ENCODE measurements at places on chromosomes 1 and 21.

GRCh38 chr1:109412551-109412950 is 13.7 kb downstream of the PSMA5 start:
- DNase-seq = no peak

DNA sequence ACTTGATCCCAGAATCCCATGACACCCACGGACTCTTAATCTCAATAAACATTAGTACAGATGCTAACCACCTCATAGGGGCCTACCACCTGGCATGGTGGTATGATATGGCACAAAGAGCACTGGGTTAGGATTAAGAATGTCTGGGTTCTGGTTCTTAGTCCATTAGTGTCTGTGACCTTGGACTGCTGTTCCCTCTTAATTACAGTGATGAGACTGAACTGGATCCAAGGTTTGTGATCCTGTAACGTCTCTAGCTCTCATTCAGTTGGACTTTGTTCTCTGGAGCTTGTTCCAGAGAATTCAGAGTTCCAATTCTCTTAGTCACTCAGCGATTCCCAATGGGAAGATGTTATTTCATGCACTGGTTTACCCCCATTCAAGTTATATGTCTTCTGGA is 23.6 kb upstream of the PIGC start:
- no peak for DNase-seq

GRCh38 chr1:154726443-154726842 is 118.5 kb upstream of the ADAR start:
- DNase-seq = no peak

GRCh38 chr1:35883635-35884101 is 659 bp downstream of the AGO1 start:
- DNase-seq = peak; percentile 37

DNA sequence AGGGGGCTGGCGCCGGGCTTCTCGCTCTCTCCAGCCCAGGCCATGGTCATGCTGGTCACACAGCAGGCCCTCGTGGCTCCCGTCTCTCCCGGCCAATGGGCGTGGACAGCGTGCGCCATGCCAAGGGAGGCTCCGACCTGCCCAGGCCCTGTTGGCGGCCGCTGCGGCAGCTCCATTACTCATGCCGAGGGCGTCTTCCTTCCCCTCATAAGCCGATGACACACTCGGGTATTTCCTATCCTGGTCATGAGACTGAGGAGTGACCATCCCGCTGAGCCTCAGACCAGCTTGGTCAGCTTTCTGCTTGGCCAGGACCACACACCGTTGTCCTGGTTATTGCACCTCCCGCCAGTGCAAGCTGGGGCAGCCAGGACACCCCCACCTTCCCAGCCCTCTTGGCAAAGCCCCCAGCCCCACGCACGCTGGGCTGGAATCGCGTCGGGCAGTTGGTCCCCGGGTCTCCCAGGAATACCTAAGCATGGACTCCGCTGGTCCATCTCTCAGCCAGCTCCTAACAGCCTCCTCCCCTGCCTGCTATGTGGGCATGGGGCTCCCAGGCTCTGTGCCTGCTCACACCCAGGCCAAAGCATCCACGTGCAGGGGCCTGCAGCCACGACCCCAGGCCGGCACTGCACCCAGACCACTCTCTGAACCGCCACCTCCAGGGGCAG is 49.8 kb downstream of the ARHGEF16 start:
- no peak for DNase-seq

DNA sequence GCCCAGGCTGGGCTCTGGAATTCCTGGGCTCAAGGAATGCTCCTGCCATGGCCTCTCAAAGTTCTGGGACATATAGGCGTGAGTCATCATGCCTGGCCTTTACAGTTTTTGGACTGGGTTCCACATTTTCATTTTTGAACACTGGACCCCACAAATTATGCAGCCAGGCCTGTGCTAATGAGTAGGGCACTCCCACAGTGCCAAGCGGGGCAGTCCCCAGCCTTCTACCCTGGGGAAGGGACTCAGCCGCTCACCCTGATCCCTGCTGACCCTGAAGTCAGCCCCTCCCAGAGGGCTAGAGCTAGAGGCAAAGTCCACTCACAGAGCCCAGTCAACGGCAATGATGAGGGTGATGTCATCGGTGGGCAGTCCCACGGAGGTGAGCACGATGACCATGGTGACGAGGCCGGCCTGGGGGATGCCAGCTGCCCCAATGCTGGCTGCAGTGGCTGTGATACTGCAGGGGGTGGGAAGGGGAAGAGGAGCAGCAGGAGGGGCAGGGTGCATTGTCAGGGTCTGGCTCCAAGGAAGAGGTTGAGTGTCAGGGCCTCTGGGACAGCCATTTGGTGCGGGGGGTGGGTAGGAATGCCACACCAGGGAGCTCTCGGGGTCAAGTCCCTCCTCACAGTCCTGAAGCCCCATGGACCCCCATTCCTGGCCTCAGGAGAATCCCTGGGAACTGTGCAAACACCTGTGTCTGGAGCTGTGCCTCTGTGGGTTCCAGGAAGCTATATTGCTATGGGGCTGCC is 27.6 kb downstream of the PODN start:
- no peak for DNase-seq

DNA sequence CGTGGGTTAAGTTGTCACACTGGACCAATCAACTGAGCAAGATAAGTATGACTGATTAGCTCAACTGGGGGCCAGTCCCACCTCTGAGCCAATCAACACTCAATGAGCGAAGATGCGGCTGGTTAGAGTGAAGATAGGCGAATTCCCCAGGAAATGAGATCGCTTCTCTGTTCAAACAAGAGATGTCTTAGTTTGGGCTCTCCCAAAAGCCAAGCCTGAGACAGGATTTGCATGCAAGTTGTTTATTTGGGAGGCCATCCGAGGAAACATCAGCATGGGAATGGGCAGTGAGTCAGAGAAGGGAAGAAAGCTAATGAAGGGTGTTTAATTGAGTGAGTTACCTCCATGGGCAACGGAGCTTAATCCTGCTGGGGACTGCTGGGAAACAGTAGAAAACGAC is 4.9 kb upstream of the GJB5 start:
- no peak for DNase-seq

GRCh38 chr1:209171151-209171550 is 412.4 kb upstream of the CAMK1G start:
- DNase-seq = no peak

GRCh38 chr1:57492586-57493226 is 68.8 kb upstream of the DAB1 start:
- DNase-seq = no peak

DNA sequence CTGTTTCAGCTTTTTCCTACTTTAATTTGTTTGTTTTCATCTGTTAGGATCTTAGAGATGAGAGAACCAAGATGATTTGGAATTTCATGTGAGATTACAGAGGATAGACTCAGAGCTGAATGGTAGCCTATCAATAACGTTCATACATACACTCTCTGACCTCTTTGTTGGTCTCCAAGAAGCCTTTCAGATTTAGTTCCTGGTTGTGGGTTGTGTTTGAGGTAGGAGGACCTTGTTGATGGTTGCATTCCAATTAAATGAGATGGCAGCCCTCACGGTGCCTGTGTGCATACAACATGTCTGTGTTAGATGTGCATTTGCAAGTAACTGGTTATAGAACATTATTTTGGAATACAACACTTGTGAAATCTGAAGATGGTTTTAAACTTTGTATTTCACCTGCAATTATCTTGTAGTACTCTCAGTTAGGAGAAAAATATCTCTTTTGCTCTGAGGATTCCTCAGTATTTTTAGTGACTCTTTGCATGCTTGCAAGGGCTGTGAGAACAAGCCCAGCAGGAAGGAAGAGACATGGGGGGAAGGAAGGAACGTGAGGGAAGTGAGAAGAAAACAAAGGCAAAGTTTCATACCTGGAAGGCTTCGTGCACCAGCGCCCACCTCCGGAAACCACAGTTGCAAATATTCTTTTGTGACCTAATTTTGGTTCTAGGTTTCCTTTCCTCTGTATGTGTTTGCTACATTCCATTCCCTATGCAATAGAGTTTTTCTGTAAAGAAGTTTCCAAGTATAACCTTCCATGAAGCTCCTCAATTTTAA is 291.8 kb downstream of the DISC1 start:
- DNase-seq = no peak

DNA sequence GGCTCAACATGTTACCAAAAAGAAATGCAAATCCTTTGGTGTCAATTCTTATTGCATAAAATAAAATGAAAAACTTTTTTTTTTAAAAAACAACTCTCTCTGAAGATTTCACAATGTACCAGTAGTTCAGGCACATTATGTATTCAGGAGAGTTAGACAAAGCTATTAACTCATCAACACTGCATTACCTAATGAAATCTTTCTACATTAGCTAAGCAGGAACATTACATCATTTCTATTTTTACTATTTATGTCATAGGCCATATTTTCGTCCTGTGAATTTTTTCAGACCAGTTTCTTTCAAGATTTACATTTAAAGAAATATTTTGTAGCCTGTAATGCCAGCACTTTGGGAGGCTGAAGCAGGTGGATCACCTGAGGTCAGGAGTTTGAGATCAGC is 366.2 kb downstream of the USH2A start:
- DNase-seq = no peak

DNA sequence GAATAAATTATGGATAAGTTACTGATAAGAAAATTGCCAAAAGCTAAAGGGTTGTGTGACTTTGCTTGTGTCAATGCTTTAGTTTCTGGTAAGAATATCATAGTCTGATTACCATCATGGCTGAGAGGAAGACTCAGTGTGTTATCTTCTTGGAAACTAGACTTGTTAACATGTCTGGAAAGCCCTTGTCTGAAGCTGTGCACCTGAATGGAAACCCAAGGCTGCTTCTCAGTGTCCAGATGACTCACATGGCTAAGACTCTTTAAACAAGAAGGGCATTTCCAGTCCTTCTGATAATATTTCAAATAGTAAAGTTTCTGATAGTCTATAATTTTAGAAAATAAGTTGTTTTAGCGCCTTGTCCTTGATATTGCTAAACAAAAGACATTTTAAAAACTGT is 1092.7 kb downstream of the PLA2G4A start:
- no peak for DNase-seq

DNA sequence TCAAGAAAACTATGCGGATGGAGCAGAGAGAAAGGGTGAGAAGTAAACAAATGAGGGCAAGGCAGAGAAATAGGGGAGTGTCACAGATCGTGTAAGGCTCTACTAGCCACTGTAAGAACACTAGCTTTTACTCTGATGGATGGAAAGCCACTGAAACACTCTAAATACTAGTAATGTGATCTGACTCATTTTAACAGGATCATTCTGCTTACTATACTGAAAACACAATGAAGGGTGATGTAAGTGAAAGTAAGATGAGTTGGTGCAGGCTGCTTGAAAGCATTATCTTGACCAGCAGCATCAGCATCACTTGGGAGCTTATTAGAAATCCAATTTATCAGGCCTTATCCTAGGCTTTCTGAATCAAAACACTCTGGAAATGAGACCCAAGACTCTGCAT is 32.7 kb downstream of the TUT4 start:
- DNase-seq = no peak

DNA sequence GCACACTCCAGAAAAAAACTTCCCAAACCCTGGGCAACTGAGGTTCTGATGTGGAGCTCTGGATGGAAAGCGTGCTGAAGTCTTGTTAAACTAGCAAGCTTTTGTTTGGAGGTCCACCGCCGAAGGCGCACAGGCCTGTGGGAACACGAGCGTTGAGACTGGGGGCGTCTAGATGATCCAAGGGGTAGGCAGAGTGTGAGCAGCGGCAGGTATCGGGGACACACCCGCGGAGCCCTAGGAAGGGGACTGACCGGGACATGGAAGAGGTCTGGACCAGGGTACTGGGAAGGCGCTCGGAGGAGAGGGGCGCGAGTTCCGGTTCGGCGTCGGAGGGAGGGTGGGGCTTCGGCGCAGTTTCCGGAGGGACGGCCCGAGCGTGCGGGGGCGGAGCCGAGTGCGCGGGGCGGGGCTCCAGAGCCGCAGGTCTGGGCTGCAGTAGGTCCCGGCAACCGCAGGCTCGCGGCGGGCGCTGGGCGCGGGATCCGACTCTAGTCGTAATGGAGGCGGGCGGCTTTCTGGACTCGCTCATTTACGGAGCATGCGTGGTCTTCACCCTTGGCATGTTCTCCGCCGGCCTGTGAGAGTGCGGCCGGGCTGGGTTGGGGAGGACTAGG is at the start of gene SLC50A1:
Gene SLC50A1, plus strand, starts transcription at position 438 of the 614 bp plus-strand sequence. Its CDS starts 60 bp downstream, at position 498.
- peak; percentile 95 for DNase-seq

DNA sequence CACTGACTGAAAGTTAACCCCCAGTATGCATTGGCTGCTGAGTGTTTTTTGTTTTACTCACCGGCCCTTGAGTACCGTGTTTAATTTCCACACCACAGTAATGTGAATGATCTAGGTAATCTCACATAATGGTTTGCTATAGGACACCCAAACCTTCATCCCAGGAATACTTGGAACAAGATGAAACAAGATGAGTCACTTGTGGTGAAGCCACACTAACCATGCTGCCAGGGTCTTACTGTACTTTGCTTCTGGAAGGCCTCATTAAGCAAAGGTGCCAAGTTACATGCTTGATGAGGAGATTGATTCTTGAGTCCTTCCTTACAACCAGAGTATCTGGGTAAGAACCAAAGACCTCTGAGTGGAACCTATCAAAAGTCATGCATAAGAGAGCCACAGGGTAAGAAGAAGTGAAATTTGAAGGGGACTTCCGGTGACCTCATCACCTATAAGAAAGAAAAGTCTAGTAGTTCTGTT is 163.3 kb downstream of the NRIP1 start:
- no peak for DNase-seq

- DNase-seq = no peak
Observed at GRCh38 chr1:208078752-208079151, 165.4 kb downstream of the PLXNA2 start.

DNA sequence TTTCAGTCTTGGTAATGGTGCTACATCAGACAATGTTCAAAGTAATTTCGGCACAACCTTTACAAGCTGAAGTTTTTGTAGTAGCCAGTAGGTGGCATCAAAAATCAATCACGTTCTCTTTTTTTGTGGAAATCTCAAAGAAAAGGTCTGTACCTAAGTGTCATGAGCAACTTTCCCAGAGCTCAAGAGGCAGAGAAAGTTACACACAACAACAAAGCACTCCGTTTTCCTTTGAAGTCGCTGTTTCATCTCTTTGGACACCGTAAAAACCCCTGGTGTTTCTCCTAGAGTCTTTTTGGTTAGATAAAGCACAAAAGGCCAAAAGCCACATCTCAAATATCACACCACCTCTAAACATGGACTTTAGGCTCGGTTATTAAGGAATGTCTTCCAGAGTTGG is 131.6 kb downstream of the LHX8 start:
- DNase-seq = peak; percentile 7

GRCh38 chr1:59482986-59483385 is 186.1 kb downstream of the FGGY start:
- DNase-seq = no peak

Measured in neural crest cell (in vitro differentiated cells).